Ascending aorta (tissue), 2 donors: ENCODE measurements at places on chromosomes 11 and 22. TPM values are rescaled to one million over a fixed set of nuclear protein-coding genes. Genes with fewer than 3 reads are reported as not detected.

GRCh38 chr22:20671409-20672081 lies 102.4 kb upstream of the SERPIND1 start:
- no peak overlapping the region for H3K27ac ChIP-seq
- no peak overlapping the region for H3K4me3 ChIP-seq
- H3K36me3 ChIP-seq, result no peaks in the 10 kb centered on the region
- no peaks in the 10 kb centered on the region for H3K4me1 ChIP-seq
- DNase-seq, result no peak

DNA sequence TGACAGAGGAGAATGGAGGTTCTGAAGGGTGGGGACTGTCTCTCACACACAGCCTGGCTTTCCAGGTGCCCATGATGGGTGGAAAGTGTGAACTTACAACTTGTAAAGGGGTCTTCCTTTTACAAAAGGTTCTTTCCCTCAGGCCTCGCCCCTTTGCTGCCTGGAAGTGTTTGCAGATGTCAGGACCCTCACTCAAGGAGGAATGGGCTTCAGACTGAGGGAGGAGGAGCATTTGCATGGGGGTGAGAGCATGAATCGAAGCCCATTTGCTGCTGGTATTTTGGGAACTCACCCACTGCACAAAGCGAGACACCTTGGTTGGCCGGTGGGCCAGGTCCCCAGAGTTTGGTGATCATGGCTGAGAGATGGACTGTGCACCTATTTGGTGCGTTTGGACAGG lies 25.1 kb downstream of the MPPED1 start:
- no peaks in the 10 kb centered on the region for H3K36me3 ChIP-seq
- H3K27ac ChIP-seq, result no peak overlapping the region
- no peaks in the 10 kb centered on the region for H3K27me3 ChIP-seq
- DNase-seq, result no peak
- H3K4me1 ChIP-seq, result no peaks in the 10 kb centered on the region

DNA sequence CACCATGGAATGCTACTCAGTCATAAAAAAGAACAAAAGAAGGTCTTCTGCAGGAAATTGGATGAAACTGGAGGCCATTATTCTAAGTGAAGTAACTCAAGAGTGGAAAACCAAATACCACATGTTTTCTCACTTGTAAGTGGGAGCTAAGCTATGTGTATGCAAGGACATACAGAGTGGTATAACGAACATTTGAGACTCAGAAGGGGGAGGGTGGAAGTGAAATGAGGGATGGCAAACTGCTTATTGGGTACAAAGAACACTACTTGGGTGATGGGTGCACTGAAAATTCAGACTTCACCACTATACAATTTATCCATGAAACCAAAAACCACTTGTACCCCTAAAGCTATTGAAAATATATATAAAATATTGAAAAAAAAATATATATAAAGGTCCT lies 13.4 kb upstream of the CAT start:
- no peaks in the 10 kb centered on the region for H3K27me3 ChIP-seq
- H3K4me3 ChIP-seq, result no peak overlapping the region
- H3K36me3 ChIP-seq, result no peaks in the 10 kb centered on the region

DNA sequence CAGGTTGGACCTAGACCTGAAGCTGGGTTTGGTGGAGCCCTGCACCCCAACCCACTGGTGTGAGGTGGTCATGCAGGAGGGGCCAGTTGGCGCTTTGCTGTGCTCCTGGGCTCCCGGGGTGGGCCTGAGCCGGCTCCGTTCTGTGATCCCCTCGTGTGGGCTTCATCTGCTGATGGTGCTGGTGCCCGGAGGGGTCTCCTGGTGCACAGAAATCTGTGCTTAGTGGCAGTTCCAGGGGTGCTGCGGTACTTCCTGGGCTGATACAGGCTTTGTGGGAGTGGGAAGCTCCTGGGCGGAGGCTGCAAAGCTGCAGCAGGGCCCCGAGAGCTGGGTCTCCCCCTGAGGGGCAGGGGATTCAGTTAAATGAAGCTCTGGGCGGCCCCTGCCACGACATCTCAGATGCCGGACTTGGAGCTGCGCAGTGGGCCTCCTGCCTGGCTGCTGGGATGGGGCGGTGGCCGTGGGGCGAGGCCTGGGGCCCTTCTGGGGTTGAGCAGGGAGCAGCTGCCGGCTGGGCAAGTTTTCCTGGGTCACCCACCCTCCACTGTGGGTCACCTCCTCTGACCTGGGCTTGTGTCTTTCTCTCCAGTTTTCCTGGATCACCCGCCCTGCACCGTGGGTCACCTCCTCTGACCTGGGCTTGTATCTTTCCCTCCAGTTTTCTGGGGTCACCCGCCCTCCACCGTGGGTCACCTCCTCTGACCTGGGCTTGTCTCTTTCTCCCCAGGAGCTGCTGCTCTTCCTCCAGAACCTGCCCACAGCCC lies 410.5 kb downstream of the TBC1D22A start:
- peaks cover 38% of the 10 kb centered on the region for H3K36me3 ChIP-seq
- DNase-seq, result peak; percentile 52
- H3K4me1 ChIP-seq, result no peaks in the 10 kb centered on the region
- H3K27me3 ChIP-seq, result no peaks in the 10 kb centered on the region
- H3K27ac ChIP-seq, result no peak overlapping the region

DNA sequence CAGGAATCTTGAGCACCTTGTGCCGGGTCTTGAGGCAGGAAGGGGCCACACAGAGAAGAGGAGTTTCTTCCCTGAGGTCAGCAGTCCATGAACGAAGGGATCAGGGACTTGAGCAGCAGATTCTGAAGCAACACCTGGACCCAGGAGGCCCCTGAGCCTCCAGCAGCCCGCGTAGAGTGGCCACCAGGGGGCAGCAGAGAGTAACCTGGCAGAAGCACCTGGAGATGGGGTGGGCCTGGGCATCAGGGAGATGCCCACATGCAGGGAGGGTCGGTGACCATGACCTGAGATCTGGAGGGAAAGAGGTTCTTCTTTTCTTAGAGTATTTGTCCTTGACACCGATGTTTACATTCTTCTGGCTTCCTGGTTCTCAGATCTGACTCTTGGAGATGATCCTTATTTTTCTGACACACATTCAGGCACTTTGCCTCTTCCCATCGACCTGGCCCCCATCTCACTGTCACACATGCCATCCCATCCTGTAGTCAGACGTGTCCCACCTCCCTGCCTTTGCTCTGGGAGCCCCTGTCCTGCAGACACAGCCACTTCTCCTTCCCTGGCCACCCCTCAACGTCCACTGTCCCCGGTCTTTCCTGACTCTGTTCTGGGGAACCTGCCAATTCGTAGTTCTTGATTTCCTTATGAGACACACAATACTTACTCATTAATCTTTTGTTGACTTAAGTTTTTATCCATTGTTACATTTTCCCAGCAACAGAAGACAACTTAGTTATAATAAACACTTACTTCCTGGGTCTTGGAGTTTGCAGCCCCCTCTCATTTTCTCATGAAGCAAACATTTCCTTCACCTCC lies 66.5 kb downstream of the GGTLC2 start:
- H3K36me3 ChIP-seq, result no peaks in the 10 kb centered on the region
- no peak for DNase-seq
- no peak overlapping the region for H3K4me3 ChIP-seq
- no peaks in the 10 kb centered on the region for H3K27me3 ChIP-seq
- no peak overlapping the region for H3K27ac ChIP-seq

DNA sequence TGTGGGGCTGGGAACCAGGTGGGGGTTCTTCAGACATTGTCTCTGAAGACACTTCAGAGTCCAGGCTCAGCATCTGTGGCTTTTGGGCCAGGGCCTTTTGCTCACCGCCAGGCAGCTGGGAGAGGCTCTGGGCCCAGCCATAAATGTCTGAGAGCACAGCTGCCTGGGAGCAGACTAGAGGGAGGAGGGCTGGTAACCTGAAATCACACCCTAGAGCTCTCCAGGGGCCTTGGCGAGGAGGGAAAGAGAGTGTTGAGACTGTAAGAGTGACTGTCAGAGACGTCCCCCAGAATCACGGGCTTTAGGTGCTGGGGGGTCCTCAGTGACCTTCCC lies 4.1 kb downstream of the TRABD start:
- peaks cover 18% of the 10 kb centered on the region for H3K36me3 ChIP-seq
- H3K4me1 ChIP-seq, result peaks cover 36% of the 10 kb centered on the region
- H3K27ac ChIP-seq, result peak overlapping the region; percentile 89
- no peak for DNase-seq

The OR5A2 gene
- total RNA-seq, result not detected

The C11orf21 gene
- total RNA-seq, result not detected

DNA sequence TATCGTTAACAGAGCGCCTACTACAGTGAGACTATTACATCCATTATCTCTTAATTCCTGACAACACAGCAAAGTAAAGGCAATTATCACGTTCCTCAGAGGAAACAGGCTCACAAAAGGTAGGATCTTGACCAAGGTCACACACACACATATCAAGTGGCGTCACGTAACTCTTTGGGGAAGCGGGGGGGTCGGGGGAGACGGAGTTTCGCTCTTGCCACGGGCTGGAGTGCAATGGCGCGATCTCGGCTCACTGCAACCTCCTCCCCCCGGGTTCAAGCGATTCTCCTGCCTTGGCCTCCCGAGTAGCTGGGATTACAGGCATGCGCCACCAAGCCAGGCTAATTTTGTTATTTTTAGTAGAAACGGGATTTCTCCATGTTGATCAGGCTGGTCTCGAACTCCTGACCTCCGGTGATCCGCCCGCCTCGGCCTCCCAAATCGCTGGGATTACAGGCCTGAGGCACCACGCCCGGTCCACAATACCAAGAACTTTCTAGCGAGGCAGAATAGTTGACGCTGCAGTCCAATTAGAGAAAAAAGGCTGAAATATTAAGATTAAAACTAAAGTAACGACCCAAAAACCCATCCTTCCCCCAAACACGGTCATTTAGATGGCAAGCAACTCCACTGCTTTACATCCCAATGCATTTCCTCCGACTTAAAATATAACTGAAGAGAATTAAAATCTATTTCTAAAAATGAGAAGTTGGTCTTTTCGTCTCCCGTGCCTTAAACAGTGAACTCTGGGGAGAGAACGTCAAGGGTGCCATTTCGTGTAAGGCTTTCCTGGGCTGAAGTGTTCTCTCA lies 1.2 kb downstream of the DDX17 start:
- peak overlapping the region; percentile 96 for H3K4me3 ChIP-seq
- no peaks in the 10 kb centered on the region for H3K27me3 ChIP-seq
- peak overlapping the region; percentile 100 for H3K27ac ChIP-seq

DNA sequence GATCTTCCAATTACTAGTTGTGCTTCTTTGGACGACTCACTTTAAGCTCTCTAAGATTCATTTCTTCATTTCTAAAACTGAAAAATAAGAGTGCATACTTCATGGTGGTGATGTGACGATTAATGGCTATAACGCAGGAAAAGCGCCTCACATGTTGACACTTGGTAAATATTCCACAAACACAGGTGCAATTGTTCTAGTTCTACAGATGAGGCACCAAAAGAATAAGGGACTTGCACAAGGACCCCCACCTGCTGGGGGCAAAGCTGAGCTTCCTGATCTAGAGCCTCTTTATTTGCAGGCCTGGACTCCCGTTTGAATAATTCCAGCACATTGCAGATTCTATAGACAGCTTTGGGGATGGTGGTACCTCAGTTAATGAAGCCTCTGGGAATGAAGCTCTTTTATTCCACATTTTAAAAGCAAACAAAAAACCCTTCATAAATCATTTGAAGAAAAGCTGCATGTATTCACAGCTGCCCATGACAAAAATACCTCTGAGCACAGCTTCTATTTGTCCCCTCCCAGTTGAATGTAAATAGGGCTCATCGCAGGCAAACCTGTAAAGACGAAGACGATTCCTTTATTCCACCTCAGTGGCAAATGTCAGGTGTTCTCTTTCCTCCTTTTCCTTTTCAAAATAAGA lies 14.9 kb upstream of the CADM1 start:
- no peaks in the 10 kb centered on the region for H3K27me3 ChIP-seq
- no peak for DNase-seq
- no peak overlapping the region for H3K27ac ChIP-seq
- no peaks in the 10 kb centered on the region for H3K36me3 ChIP-seq

The DUSP18 gene
- 0.21 TPM for total RNA-seq

The SAA4 gene
- total RNA-seq, result not detected

The GVQW3 gene
- total RNA-seq, result not detected

DNA sequence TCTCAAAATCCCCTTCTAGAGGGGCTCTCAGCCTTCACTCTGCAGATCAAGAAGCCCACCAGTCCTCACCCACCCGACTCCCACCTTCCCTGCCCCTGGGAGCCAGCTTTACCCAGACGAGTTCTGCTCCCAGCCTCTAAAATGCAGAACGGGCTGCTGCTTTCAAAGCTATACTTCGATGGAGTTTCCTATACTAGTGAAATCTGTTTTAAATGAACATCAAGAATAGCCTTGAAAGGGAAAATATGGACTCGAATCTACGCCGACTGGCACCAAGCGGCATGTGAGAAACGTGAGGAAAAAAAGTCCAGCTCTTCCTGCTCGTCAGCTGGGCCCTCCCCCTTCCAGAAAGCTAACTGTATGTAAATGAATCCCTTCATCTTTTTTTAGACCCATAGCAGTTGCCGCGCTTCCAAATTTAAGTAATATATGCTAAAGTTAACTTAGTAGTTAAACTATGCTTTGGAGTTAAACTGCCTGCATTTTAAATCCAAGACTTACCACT lies 211.7 kb downstream of the NTM start:
- H3K4me3 ChIP-seq, result no peak overlapping the region
- H3K36me3 ChIP-seq, result no peaks in the 10 kb centered on the region
- no peaks in the 10 kb centered on the region for H3K27me3 ChIP-seq
- DNase-seq, result no peak
- no peak overlapping the region for H3K27ac ChIP-seq

DNA sequence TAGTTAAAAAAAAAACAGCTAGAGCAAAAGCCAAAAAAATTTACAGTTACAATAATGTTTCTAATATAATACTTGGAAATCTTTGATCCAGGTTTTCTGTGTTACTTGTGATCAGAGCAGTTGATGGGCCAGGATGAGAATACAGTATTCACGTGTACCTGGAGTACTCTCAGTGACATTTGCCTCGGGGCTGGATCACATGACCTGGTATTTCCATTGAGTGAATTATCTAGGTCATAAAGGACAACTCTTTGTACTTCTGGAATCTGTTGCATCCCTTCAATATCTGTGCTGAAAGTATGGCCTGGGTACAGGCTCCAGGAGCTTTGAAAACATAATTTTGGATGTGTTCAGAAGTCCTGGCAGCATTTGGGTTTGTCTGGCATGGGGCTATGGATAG lies 93.5 kb downstream of the GRAMD1B start:
- DNase-seq, result no peak
- no peak overlapping the region for H3K4me3 ChIP-seq
- no peak overlapping the region for H3K27ac ChIP-seq

DNA sequence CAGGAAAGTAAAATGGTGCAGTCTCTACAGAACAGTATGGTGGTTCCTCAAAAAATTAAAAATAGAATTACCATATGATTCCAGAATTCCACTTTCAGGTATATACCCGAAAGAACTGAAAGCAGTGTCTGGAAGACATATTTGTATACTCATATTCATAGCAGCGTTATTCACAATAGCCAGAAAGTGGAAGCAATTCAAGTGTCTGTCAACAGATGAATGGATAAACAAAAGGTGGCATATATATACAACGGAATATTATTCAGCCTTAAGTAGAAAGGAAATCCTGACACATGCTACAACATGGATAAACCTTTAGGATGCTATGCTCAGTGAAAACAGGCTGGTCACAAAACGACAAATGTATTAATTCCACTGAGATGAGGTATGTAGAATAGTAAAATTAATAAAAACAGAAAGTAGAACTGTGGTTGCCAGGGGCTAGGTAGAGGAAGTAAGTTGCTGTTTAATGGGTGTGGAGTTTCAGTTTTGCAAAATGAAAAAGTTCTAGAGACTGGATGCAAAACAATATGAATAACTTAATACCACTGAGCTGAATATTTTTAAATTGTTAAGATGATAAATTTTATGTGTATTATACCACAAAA lies 14.5 kb downstream of the SAA1 start:
- no peaks in the 10 kb centered on the region for H3K27me3 ChIP-seq
- no peak for DNase-seq
- no peak overlapping the region for H3K27ac ChIP-seq
- H3K4me1 ChIP-seq, result no peaks in the 10 kb centered on the region
